ENCODE measurements at places on chromosomes 16 and 17. TPM values are rescaled to one million over a fixed set of nuclear protein-coding genes. Genes with fewer than 3 reads are reported as not detected.

Gene SOX8
- polyA plus RNA-seq: 0.26 TPM

Gene CHD9NB
- polyA plus RNA-seq: 1.2 TPM

Gene ZNF624
- 0.55 TPM for polyA plus RNA-seq

GRCh38 chr17:59067756-59068155 is 38.9 kb downstream of the TRIM37 start:
- DNase-seq: no peak

- DNase-seq: no peak
Measured at GRCh38 chr16:66878067-66878466, 2.2 kb upstream of the PDP2 start.

All from IMR-90 (cell line).